ENCODE measurements at places on chromosomes 1 and 21. TPM values are rescaled to one million over a fixed set of nuclear protein-coding genes. Genes with fewer than 3 reads are reported as not detected.

Gene C8B
- total RNA-seq, result not detected

Gene B3GALT5
- total RNA-seq, result not detected

Gene AMY1C
- not detected for total RNA-seq

Gene RIPK4
- total RNA-seq, result 0.07 TPM

Gene C2CD4D
- total RNA-seq, result not detected
